Stimulated activated CD4-positive, alpha-beta T cell treated with anti-CD3 and anti-CD28 coated beads, Interleukin-15, amount 100 ng/mL, for 1 hour (primary cell): ENCODE measurements at places on chromosomes 2 and 18.

DNA sequence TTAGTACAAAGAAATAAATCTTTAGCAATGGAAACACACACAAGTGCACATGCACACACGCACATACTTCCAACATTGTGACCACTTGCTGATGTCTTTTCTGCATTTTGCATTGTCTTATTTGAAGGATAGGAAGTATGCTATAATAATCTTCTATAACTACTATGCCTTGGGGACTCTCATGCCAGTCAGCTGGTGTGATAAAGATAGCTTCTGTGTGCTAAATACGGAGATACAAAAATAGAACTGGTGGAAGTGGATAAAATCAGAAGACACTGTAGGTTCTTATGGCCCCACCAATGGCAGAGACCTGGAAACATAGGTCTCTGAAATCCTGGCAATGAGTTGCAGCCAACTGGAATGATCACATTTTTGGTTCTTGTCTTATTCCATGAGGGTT, 31.5 kb upstream of the RASGRP3 start:
- DNase-seq, result no peak

GRCh38 chr2:207768168-207768865, 1.4 kb downstream of the FZD5 start:
- no peak for DNase-seq

- no peak for DNase-seq
Observed at GRCh38 chr2:121063471-121063870, 221.5 kb downstream of the TFCP2L1 start.

DNA sequence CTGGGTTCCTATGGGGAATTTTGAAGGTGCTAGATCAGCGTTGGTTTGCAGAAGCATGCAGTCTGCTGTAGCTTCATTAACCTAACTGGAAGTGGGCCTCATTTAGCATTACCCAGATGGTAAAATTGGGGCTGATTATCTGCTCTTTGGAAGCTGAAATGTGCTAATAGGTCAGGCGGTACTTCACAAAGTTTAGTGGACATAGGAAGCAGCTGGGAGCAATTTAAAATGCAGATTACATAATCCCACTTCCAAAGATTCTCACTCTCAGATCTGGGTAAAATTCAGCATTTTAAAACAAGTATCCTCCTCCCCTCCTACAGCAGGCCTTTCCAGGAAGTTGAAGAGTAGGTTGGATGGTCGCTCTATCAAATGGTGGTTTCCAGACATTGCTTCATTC, 907.0 kb downstream of the CPS1 start:
- no peak for DNase-seq

DNA sequence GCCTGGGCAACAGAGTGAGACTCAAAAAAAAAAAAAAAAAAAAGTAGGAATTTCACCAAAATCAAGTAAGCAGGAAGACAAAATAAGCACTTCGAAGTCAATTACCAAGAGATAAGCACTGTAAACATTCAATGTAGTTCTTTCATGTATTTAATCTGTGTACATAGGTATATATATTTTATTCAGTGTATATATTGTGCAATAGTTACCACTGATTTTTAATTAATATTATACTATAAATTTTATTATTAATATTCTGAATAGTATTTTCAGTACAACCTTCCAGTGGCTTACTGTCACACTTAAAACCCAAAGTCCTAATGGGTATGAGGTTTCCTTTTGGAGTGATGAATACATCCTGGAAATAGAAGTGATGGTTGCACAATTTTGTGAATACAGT, 9.1 kb downstream of the APLF start:
- DNase-seq, result no peak

DNA sequence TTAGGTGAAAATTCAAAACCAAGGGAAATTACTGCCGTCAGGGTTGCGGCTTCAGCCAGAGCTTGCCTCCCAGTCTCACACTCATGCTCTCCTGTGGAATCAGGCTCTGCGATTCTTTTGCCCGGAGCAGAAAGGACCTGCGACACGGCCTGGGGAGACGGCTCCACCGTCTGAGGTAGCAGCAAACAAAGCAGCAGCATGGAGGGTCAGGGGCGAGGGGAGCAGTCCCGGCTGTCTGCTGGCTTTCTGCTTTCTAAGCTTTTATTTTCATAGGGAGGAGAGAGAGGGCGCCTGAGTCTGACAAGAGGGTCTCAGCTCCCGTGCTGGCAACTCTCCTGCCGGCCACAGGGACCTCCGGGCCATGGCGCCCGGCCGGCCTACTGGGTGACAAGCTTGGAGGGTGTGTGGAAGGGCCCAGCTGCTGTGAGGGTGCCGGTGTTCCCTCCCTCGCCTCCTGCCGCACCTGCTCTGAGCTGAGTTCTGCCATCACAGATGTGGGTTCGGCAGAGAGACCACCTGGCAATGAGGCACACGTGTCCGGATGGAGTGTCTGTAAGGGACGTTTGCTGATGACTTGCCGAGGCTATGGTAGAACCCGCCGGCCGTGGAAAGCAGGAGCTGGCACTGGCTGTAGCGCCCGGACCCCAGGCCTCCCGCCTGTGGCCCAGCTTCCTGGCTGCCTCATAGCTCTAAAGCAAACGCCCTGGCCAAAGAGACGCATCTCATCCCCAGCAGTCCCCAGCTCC, 66.2 kb upstream of the CTDP1 start:
- DNase-seq, result no peak

DNA sequence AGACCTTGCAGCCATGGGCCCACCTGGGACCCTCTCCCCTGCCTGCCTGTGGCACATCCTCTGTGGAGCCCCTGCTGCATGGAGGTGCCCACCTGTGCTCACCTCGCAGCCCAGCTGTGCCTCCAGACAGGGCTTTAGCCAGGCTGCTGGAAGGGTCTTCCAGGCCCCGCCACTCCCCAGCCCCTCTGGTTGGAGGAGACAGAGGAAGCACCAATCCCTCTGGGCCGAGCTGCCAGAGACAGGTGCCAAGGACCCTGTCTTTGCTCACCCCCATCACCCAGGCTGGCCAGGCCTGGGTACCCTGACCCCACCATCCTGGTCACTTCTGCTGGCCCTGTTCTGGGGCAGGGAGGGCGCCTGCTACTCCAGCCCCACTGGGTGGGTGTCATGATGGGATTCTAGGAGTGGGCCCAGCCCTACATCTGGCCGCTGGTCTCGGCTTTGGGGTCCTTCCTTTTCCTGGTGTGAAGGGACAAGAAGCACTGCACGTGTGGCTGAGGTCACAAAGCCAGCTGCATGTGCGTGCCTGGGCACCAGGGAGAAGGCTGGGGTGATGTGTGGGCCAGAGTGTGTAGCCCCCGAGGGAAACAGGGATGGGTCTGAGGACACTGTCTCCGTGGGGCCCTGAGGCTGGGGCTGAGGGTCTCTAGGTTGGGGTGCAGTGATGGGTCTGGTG, 9.3 kb upstream of the NEU4 start:
- no peak for DNase-seq

DNA sequence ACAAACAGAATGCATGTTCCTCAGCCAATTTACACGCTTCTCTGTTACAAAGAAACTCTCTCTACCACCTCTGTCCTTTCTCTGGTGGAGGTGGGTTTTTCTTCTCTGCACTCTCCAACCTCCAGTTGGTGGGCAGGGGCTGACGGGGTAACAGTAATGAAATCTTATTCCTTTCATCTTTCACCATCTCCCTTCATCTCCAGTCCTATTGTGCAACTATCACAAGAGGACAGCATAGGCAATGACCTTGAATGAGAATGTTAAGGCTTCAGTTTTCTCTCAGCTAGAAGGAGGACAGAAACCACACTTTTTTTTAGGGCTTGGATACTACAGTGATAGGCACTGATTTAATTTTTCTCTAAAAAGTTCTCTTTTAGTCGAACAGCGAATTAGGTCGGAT, 81.7 kb upstream of the NEUROD1 start:
- no peak for DNase-seq

DNA sequence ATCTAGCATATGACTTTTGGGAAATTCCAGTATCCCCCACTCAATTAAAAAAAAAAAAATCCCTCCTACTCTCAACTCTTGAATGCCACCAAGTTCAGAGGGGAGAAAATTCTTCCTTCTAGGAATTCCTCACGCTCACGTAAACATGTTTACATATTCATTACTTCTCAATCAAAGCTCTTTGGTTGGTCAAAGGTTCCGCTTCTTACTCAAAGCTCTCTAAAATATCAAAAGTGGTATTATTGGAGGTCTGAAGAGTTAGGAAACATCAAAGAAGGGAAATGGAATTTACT, 4.1 kb downstream of the DOCK10 start:
- DNase-seq, result no peak

DNA sequence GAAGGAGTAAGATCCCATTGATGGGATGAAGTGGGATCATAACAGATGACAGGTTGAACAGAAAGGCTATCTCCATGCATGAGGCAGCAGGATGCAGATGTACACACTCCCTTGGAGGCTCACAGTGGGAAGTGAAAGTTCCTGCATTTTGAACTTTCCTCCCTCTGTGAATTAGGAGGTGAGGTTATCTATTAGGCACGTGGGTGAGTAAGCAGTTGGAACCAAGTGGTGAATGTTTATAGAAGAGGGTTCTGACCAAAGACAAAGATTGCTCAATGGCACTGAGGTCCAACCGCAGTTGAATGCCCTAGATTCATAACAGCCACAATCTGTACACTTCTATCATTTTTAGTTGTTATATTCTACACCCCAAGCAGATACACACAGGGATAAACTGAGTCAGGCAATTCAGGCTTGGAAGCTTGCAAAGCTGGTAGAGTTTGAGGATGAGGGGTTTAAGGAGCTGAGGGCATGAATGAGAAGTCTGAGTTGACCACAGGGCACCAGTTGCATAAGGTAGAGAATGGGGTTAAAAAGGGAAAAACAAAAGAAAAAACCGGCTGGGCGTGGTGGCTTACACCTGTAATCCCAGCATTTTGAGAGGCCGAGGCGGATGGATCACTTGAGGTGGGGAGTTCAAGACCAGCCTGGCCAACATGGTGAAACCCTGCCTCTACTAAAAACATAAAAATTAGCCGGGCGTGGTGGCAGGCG, 7.1 kb upstream of the KCMF1 start:
- no peak for DNase-seq

DNA sequence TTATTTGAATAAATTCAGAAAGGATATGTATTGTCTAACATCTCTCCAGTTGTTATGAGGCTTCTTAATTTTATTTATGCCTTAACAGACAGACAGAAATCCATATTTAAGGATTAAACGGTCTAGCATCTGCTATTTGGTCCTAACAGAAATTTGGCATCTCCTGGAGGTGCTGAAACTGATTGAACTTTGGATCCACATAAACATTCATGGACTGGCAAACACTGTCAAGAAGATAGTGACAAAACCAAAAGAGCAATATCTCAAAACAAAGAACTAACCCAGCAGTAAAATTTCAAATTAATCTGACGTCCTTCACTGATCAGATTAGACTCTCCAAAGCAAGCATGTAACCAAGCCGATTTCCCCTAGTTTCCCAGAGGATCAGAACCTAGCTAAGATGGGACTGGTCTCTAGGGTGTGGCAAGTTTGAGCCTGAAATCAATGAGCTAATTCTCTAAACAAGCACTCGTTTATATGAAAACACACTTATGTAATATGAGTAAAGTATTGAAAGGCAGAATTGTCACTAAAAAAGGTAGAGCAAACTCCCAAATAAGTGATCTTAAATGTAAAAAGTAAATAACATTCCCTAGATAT, 139.5 kb downstream of the NOL4 start:
- no peak for DNase-seq

DNA sequence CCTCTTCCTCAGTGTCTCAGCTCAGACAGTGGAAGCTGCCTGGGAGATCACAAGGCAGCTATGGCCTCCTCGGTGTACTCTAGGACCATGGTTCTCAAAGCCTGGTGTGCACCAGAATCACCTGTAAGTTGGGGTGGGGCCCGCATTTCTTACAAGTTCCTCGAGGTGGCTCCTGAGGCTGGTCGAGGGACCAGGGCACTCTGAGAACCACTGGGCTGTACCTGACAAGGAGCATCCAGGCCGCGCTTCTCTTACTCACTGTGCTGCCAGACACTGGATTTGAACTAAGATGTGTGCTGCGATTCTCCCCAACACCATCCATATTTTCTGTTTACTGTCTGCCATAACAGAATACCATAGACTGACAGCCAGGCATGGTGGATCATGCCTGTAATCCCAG, 59.5 kb downstream of the DIPK1C start:
- no peak for DNase-seq

- DNase-seq, result no peak
Observed at GRCh38 chr2:24768013-24768412, 25.2 kb downstream of the PTRHD1 start.

GRCh38 chr2:218805627-218806026, 23.7 kb downstream of the CYP27A1 start:
- no peak for DNase-seq

DNA sequence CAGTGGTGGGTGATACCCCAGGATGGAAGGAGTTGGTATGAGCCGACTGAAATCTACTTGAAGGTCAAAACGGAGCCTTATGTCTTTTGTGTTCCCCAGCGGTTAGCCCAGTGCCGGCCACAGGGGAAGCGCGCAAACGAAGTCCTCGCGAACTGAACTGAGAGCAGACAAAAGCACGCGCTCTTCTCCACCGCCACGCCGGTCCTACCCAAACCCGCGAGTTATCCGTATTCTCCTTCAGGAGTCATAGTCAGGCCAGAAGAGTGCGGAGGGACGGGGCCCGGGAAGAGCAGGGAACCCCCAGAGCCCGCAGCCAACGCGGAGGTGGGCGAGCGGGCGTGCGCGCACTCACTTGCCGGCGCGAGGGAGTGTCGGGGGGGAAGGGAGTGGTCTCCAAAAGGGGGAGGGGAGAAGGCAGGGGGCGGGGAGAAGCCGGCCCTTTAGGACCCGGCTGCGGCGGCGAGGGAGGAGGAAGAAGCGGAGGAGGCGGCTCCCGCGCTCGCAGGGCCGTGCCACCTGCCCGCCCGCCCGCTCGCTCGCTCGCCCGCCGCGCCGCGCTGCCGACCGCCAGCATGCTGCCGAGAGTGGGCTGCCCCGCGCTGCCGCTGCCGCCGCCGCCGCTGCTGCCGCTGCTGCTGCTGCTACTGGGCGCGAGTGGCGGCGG, at the start of gene IGFBP2:
Gene IGFBP2, plus strand, starts transcription at position 469 of the 664 bp plus-strand sequence. Its CDS starts 104 bp downstream, at position 573.
- no peak for DNase-seq

GRCh38 chr2:124530203-124530602, 505.1 kb downstream of the CNTNAP5 start:
- DNase-seq, result no peak

DNA sequence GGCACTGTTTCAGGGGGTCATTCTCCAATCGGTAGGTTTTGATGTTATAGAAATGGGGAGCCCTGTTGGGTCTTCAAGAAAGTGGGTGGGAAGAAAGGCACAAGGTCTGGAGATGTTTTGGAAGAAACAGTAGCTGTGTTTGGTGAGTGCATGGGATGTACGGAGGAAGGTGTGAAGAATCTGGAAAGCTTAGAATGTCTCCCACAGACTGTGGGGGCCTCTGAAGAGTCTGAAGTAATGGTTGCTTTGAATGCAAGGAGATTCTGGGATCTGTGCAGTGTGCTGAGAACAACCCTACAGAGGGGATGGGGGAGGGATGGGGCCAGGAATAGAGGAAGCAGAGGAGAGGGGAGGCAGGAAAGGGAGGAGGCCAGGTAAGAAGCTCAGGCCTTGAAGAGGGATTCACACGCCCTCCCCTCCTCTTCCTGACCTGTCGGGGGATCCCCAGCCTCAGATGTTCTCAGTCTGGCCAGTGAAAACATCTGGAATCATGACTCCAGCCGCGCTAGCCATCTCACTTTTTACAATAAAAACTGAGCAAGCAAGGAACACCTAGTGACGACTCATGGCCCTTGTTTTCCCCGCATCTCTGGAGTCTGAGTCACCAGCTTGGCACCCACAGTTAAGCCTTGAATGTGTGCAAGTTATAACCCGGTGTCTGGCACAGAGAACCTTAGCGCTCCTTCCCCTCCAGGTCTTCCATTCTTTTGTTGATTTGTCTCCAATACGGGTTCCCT, 74.2 kb downstream of the SH3BP4 start:
- DNase-seq, result no peak
